ENCODE measurements at places on chromosomes 11 and 22.

DNA sequence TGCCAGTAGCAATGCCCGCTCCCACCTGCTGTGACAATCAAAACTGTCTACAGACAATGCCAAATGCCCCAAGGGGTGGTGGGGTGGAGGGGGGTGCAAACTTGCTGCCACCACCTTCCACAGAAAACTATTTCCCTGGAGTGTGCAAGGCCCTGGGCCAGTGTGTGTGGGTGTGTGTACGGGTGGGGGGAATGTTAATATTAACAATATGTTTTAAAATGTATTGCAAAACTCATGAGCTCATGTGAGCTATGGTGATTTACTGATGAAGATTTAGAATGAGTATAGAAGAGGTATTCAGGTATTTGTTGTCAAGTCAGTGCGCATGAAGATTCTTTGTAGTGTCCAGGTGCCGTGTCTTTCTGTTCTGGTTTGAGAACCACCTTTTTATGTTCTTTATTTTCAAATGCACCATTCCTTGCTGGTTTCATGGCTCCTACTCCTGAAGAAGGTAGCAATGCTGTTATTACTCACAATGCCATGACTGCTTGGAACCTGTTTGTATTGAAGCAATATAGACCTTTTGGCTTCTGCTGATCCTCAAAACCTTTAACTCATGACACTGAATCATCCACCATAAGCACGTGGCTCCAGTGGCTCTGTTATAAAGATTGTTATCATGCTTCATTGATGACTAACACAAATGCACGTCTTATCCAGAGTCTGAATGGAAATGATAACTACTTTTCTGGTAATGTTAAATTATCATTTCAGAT, 29.9 kb upstream of the AQP11 start:
- no peak for DNase-seq

- no peak for DNase-seq
Observed at GRCh38 chr11:9701799-9702198, 37.9 kb downstream of the SWAP70 start.

DNA sequence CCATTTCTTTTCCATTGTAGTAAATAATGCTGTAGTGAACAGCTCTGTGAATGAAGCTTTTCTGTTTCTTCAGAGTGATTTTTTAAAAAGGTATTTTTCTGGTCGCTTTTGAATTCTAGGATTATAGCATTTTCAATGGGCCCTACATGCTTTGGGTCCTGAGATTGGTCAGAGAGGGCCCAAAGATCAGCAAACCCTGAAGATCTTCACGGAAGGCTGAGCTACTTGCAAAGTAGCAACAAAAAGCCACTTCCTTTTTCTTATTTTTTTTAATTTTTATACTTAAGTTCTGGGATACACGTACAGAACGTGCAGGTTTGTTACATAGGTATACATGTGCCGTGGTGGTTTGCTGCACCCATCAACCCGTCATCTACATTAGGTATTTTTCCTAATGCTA, 200.5 kb downstream of the FAT3 start:
- DNase-seq: no peak

- DNase-seq: peak; percentile 30
Observed at GRCh38 chr22:28882545-28882877, 861 bp upstream of the ZNRF3 start.

DNA sequence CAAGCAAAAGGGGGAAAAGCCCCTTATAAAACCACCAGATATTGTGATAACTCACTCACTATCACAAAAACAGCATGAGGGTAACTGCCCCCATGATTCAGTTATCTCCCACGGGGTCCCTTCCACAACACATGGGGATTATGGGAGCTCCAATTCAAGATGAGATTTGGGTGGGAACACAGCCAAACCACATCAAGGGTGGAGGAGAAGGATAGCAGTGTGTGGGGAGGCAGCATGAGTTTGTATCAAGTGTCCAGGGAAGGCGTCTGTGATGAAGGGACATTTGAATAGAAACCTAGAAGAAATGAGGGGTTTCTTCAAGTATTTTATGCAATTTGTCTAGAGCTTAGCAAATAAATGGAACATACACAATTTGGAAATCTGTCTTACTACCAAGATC, 98.2 kb downstream of the SLC1A2 start:
- DNase-seq: no peak

DNA sequence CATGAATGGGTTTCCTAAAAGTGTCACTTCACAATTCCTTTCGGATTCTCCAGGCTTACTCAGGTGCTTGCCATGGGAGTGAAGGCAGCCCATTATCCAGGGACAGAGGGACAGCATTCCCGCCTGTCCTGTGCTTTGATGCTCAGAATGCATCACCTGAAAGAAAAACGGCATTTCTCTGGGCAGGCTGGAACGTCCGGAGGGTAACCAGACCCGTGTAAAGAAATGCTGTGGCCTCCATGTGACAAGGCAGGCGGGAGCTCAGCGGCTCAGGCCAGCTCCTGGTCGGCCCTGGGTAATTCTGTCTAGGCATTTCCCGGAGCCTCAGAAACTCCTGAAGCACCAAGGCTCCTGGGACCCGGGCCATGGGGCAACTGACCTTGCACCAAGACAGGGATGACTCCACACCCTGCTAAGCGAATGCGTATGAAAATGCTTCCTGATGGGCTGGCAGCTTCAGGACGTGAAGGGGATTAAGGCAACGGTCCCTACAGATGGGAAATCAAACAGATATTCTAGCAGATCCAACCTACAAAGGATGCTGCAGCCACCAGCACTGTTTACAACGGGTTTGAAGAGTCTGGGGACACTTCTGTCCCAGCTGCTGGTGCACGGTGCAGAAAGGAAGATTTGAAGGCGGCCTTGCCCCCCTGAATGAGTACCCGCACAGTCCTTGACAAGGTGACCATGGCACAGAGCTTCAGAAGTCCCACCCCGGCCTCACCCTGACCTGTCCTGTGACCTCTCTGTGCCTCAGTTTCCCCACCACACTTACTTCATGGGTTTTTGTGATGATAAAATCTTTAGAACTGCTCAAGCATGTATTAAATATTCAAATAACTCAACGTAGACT, 13.6 kb upstream of the FGF3 start:
- peak; percentile 26 for DNase-seq

Data from SK-N-SH (cell line).